ENCODE measurements at places on chromosomes 7 and 10. TPM values are rescaled to one million over a fixed set of nuclear protein-coding genes. Genes with fewer than 3 reads are reported as not detected.

Gene SPDYE1
- not detected for total RNA-seq

Gene PBLD
- total RNA-seq, result 2.8 TPM

Gene ARMH3
- total RNA-seq, result 6.4 TPM

Gene SLC16A9
- 0.23 TPM for total RNA-seq

Gene GPER1
- 0.83 TPM for total RNA-seq

Gene RBP3
- total RNA-seq, result under 0.01 TPM

Gene CNNM1
- total RNA-seq, result under 0.01 TPM

Gene GPR26
- total RNA-seq, result not detected

Gene OPN1SW
- not detected for total RNA-seq

Gene LRRC4
- not detected for total RNA-seq

Gene NKX2-3
- total RNA-seq, result not detected

Gene SLC16A12
- 0.12 TPM for total RNA-seq

Gene CRPPA
- 1.2 TPM for total RNA-seq

Gene FRMPD2
- not detected for total RNA-seq

Gene OPN4
- total RNA-seq, result not detected

Gene NKX1-2
- not detected for total RNA-seq

Gene DDX21
- total RNA-seq, result 25.4 TPM

Gene NPSR1
- not detected for total RNA-seq

Gene CYP2C19
- total RNA-seq, result not detected

Gene FAM25A
- not detected for total RNA-seq

Gene SVOPL
- total RNA-seq, result not detected

Gene CTAGE8
- total RNA-seq, result not detected

Gene HSPA12A
- total RNA-seq, result 15.7 TPM

Gene AKR1C2
- 13.3 TPM for total RNA-seq

Gene LEP
- 0.94 TPM for total RNA-seq

Gene SLC13A1
- total RNA-seq, result not detected

Gene GPC2
- 1.4 TPM for total RNA-seq

Gene UPK3B
- total RNA-seq, result not detected

Gene ANKRD30A
- not detected for total RNA-seq

Gene CTNNA3
- total RNA-seq, result not detected

Gene PAX4
- total RNA-seq, result not detected

Gene C7orf33
- total RNA-seq, result not detected

Gene TLX1
- total RNA-seq, result not detected

Gene METTL27
- 1.1 TPM for total RNA-seq

Gene ITIH5
- total RNA-seq, result 0.08 TPM

Gene FAM149B1
- total RNA-seq, result 53.4 TPM

Gene MKX
- 0.08 TPM for total RNA-seq

Gene FOXP2
- total RNA-seq, result 0.08 TPM

Gene CHST15
- total RNA-seq, result 13.0 TPM

Gene BRI3
- total RNA-seq, result 87.8 TPM

Gene NUTM2A
- total RNA-seq, result 0.12 TPM

Gene ARHGEF35
- 2.0 TPM for total RNA-seq

Gene POLD2
- 80.7 TPM for total RNA-seq

Measured in smooth muscle cell of the coronary artery (primary cell).